NCI-H1417 (cell line): ENCODE measurements at places on chromosomes 11 and 22.

DNA sequence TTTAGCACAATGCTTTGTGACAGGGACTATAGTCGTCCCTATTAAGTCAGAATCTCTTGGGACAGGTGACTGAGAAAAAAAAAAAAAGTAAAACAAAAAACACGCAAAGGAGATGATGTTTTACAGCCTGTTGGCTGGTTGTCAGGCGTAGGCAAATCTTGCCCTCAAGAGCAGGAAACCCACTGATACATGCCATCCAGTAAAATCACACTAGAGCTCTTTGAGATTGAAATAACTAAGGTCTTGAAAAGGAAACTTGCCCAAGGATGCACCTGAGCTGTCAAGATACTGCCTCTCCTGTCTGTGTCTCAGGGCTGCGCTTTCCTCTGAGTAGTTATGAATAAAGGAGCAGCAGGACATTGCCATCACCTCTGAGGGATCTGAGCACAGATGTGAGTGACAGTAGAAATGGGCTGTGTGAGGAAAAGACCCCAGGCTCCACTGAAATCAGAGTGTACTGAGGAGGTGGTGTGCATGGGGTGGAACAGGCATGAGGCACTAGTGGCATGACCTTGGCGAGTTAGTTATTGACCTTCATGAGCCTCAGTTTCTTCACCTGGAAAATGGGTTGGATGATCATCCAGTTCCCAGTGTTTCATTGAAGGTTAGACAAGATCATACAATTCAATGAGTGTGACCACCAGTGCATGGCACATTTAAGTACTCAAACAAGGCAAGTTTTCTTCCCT lies 23.3 kb downstream of the MICAL2 start:
- DNase-seq: no peak

DNA sequence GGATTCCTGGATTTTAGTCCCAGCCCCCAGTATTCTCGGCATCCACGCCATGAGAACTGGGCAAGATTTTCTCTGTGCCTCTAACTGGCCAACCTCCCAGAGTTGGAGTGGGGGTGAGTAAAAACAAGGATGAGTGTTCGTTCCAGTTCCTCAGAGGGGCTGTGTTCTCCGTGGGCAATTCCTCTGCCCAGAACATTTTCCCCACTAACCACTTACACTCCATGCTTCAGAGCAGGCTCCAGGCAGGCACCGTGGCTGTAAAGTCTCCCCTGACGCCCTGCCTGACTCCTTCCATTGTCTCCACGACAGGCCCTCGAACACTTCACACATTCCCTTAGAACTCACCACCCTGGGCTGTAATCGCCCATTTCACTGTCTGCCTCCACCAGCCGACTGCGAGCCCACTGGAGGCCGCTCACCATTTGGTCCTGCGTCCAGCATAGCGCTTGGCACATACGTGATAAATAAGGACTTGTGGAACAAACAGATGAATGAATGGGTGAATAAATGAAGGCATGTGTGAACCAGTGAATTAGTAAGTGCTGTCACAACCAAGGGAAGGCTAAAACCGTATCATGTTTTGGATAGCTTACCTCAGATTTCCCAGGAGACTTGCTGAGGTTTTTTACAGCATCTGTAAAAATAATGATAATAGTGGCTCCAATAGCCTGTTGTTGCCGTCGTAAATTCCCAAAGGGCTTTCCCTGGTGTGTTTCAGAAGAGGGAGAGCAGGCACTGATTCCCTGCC lies 6.1 kb downstream of the APLNR start:
- DNase-seq: no peak

DNA sequence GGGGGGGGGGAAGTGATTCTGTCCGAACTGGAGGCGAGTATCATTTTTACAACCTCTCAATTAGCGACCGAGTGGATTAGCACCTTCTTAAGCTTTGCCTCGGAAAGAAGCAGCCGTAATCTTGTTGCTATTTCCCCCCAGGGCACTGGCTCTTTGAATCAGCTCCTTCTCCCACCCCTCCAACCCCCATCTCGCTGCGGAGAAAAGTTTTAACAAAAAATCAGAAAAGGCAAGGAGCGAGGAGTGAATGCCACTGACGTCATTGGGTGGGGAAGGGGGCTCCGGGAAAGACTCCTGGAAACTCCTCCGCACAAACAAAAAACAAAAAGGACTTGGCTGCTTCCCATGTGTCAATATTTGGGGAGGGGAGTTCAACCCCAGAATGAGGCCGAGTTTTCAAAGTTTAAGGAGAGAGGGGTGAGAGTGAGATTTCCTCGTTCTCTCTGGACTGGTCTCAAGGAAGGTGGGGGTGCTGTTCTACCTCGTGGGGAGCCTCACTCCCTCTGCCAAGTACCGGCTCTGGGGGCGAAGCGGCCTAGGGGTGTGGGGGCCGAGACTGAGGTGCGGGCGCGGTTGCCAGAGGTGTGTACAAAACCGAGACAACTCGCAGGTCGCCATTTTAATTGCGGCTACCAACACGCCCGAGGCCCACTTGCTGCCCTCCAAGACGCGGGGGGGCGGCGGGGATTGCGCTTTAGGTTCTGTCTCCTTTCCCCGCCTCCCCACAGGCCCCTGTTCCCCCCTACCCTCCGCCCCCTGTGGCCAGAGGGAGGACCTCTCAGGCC lies 2.5 kb upstream of the PAX6 start:
- DNase-seq: no peak

- peak; percentile 32 for DNase-seq
Observed at GRCh38 chr11:113874581-113875233, 665 bp downstream of the USP28 start.

DNA sequence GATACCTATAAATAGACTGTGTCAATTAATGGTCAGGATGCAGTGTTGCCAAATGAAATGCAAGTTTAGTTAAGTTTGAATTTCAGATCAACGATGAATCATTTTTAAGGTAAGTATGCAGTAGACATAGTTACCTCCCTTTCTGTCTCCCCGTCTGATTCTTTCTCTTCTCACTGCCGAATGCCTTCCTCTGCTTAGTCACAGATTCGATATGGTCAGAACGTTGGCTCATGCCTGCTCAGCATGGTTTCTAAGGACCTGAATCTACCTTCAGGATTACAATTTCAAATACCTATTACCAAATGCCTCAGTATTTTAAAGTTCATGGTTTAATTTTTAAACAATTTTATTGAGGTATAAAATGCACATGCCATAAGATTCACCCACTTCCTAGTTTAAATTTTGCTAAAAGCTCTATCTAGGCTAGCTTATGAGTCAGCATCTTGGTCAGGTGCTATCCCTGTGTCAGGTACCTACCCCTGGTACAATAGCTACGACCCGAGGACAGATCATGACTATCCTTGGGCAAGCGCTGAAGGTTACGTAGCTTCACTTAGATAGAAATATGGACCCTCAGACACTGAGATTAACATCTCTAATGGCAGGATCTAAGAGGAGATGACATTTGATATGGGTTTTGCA lies 78.2 kb upstream of the SPON1 start:
- no peak for DNase-seq
